ENCODE measurements at places on chromosomes 2 and 18. TPM values are rescaled to one million over a fixed set of nuclear protein-coding genes. Genes with fewer than 3 reads are reported as not detected.

Gene HNMT
- total RNA-seq, result 20.3 TPM

Gene POTEI
- total RNA-seq, result not detected

Gene GNLY
- total RNA-seq, result not detected

Gene RSAD2
- 0.43 TPM for total RNA-seq

Gene TMEM200C
- not detected for total RNA-seq

Gene ERBB4
- not detected for total RNA-seq

Gene GCA
- total RNA-seq, result 1.1 TPM

Gene ALKAL2
- total RNA-seq, result not detected

Gene OXER1
- not detected for total RNA-seq

Gene DSG4
- not detected for total RNA-seq

Gene SUPT7L
- total RNA-seq, result 40.0 TPM

Gene EIF2AK3
- 45.1 TPM for total RNA-seq

Gene IL36RN
- under 0.01 TPM for total RNA-seq

Gene MAL
- total RNA-seq, result not detected

Gene NTSR2
- total RNA-seq, result not detected

Gene DBI
- 47.5 TPM for total RNA-seq

Gene UPP2
- not detected for total RNA-seq

Gene MMADHC
- total RNA-seq, result 184 TPM

Gene CD8B
- total RNA-seq, result not detected

Gene POTEF
- not detected for total RNA-seq

Gene GATA6
- total RNA-seq, result 7.7 TPM

Gene ELOA2
- not detected for total RNA-seq

Gene HOXD12
- total RNA-seq, result 0.22 TPM

Gene SCTR
- total RNA-seq, result not detected

Gene VWC2L
- total RNA-seq, result not detected

Gene DCDC2C
- total RNA-seq, result not detected

Gene TPO
- not detected for total RNA-seq

Gene DGUOK
- total RNA-seq, result 58.0 TPM

Gene RGPD4
- not detected for total RNA-seq

Gene HNRNPA3
- total RNA-seq, result 40.7 TPM

Gene OTX1
- not detected for total RNA-seq

All from placental pericyte (primary cell).